Activated CD8-positive, alpha-beta T cell treated with anti-CD3 and anti-CD28 coated beads, Interleukin-2, amount 10 ng/mL, durations not matched to agents 7 days and 5 days (primary cell): ENCODE measurements at places on chromosomes 2 and 18. TPM values are rescaled to one million over a fixed set of nuclear protein-coding genes. Genes with fewer than 3 reads are reported as not detected.

Gene GKN2
- not detected for total RNA-seq

Gene PLEKHH2
- total RNA-seq, result 0.32 TPM

Gene POTEJ
- not detected for total RNA-seq

Gene REG3A
- not detected for total RNA-seq

Gene C2orf66
- 0.13 TPM for total RNA-seq

Gene CD28
- total RNA-seq, result 25.6 TPM

Gene ATOH8
- 0.11 TPM for total RNA-seq

Gene TSHZ1
- total RNA-seq, result 16.7 TPM

- peaks cover 6% of the 10 kb centered on the region for H3K4me1 ChIP-seq
- no peaks in the 10 kb centered on the region for H3K36me3 ChIP-seq
- no peak overlapping the region for H3K4me3 ChIP-seq
- H3K27me3 ChIP-seq, result peaks cover 9% of the 10 kb centered on the region
Observed at GRCh38 chr2:100546469-100546868, 16.3 kb upstream of the PDCL3 start.

GRCh38 chr2:27988718-27989117, 98.2 kb downstream of the BABAM2 start:
- peaks cover 44% of the 10 kb centered on the region for H3K36me3 ChIP-seq
- no peak for DNase-seq
- no peaks in the 10 kb centered on the region for H3K27me3 ChIP-seq
- peaks cover 34% of the 10 kb centered on the region for H3K4me1 ChIP-seq
- peak overlapping the region; percentile 78 for H3K27ac ChIP-seq
- peak overlapping the region; percentile 24 for H3K4me3 ChIP-seq

- no peaks in the 10 kb centered on the region for H3K36me3 ChIP-seq
- no peaks in the 10 kb centered on the region for H3K4me1 ChIP-seq
- DNase-seq, result peak; percentile 14
Observed at GRCh38 chr18:80232710-80233109, 14.6 kb downstream of the PARD6G start.

DNA sequence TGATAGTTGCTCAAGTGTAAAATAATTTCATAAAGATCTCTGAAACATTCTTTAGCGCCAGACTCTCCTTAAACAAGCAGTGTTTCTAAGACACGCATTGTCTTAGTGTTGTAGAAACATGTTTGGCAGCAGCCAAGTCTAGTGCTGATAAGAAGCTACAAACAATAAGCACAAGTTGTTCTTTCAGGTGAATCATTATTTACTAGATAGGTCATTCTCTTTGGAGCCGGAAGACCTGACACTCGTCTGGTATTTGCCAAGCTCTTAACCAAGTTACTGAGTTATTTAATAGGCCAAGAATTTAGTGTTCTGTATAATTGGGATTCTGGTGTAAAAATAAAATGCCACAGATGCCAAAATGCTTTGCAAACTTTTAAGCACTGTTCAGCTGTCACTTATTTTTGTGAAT, 852.1 kb downstream of the CPS1 start:
- no peak overlapping the region for H3K27ac ChIP-seq
- no peak overlapping the region for H3K4me3 ChIP-seq
- no peaks in the 10 kb centered on the region for H3K27me3 ChIP-seq
- no peaks in the 10 kb centered on the region for H3K36me3 ChIP-seq

DNA sequence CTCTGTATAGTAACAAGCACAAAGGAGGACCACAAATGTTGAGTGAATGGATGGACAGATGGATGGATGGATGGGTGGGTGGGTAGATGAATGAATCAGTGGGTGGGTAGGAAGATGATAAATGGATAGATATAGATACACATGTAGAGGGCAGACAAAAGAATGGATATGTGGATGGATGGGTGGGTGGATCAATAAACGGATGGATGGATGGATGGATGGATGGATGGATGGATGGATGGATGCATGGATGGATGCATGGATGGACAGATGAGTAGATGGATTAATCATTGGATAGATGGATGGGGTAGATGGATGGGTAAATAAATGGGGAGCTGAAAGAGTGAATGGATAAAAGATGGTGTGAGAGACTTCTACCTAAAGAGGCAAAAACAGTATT, 92.3 kb upstream of the GPR45 start:
- no peak overlapping the region for H3K4me3 ChIP-seq
- DNase-seq, result no peak
- no peak overlapping the region for H3K27ac ChIP-seq
- peaks cover 32% of the 10 kb centered on the region for H3K27me3 ChIP-seq
- no peaks in the 10 kb centered on the region for H3K36me3 ChIP-seq

- no peaks in the 10 kb centered on the region for H3K27me3 ChIP-seq
- peaks cover 81% of the 10 kb centered on the region for H3K36me3 ChIP-seq
- DNase-seq, result no peak
- H3K4me1 ChIP-seq, result peaks cover 53% of the 10 kb centered on the region
- H3K4me3 ChIP-seq, result no peak overlapping the region
- peak overlapping the region; percentile 43 for H3K27ac ChIP-seq
Observed at GRCh38 chr2:10132043-10132575, 9.6 kb downstream of the RRM2 start.

- no peak overlapping the region for H3K4me3 ChIP-seq
- peaks cover 20% of the 10 kb centered on the region for H3K4me1 ChIP-seq
- no peak for DNase-seq
Observed at GRCh38 chr2:204021290-204022081, 84.9 kb downstream of the ICOS start.

DNA sequence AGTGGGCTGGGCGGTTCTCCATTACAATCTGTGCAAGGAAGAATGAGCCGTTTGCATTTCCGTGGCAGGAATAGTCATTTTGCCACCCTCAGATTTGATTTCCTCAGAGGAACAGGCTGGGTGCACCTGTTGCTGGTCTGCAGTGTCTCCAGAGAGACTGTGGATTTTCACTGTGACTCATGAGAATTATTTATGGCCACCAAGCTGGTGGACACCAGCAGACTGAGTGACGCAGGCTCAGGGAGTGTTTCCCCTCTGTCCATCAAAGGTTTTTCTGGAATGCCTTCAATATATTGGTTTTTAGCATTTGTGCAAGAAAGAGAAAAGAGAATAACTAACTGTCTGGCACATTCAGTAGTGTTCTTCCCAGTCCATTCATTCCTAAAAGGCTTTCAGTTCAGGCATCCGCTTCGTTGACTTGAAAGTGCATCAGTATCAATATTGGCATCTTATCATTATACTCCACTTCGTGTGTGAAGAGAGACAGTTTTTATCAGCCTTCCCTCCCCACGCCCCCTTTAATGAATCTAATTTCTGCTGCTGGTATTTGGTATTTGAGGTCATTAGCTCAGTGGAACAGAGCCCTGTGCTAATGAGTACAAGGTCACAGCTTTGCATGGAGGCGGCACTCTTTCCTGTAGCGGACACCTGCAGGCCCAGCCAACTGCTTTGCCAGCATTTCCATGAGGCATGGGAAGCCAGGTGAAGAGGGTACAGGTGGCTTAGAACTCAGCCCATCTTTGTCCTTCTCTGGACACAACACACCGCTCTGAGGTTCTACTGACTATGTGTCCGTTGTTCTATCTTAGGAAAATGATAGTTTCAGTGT, 39.9 kb downstream of the PRKCE start:
- H3K36me3 ChIP-seq, result no peaks in the 10 kb centered on the region
- DNase-seq, result no peak
- no peaks in the 10 kb centered on the region for H3K27me3 ChIP-seq
- no peak overlapping the region for H3K27ac ChIP-seq
